ENCODE measurements at places on chromosomes 6 and 20.

DNA sequence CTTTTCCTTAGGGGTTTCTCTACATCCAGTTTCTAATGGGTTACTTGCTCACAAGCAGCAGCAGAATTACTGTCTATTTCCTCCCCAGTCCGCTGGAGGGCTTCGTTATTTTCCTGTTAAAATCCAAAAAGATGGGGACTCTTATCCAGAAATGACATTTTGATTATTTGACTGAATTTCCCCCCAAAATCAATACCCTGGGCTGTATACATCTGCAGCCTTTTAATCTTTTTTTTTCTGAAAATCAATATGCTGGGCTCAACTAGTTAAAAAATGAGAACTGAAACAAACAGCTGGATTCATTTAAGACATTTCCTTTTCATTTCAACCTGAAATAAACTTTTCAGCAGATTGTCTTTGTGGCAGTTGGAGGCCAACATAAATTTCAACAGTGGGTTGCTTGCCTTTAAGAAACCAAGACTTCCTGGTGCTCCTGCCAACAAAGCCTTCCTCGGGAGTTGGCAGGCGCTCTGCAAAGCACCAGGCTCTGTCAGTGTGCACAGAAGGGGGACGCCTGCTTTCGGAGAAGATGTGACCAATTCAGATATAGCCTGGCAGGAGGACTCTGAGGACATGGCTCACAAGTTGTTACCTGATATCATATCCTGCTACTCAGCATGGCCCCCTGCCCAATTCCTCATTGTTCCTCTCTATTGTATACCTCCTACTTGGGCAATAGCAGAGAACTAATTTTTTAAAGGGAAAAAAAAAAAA, 204.7 kb upstream of the ARG1 start:
- DNase-seq: no peak

GRCh38 chr6:84135291-84135690, 92.2 kb downstream of the CEP162 start:
- no peak for DNase-seq

- no peak for DNase-seq
Measured at GRCh38 chr6:122620428-122620827, 10.2 kb downstream of the PKIB start.

GRCh38 chr6:24831771-24832716, 33.3 kb upstream of the ARMH2 start:
- no peak for DNase-seq

DNA sequence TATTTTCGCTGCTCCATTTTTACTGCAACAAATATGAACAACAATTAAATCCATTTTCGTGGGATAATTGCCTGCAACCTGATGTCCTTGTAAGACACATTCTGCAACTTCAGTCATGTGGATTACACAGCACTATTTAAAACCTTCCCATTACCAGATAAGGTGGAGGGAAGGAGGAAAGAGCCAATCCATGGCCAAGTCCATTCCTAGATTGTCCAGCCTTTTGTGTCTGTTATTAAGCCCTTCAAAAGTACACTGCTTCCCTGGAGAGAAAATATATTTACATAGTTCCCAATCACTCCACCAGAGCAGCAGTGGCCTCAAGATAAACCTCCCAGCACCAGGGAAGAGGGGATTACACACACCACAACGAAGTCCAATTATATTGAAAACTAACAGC, 347.9 kb downstream of the CDH26 start:
- DNase-seq: no peak

DNA sequence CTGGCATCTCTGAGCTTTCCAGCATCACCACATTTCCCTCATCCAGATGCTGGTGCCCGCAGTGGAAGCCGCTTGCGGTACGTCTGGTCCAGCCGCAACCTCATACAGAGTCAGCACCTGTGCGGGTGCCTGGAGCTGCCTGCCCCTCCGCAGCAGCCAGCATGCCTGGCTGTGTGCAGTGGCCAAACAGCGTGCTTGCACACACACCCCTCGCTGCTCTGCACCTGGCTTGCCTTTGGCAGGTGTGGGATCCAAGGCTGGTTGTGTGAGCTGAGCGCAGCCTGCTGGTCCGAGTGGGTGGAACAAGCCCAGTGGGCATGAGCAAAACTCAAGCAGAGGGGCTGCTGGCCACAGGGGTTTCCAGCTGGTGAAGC, 3.1 kb upstream of the HINT3 start:
- DNase-seq: no peak

GRCh38 chr6:155315516-155315871, 1.2 kb upstream of the TFB1M start:
- DNase-seq: no peak

GRCh38 chr20:23687986-23688385, 852 bp downstream of the CST4 start:
- DNase-seq: no peak

- peak; percentile 46 for DNase-seq
Measured at GRCh38 chr6:152863618-152864326, 113.2 kb downstream of the VIP start.

- no peak for DNase-seq
Measured at GRCh38 chr6:27505209-27506027, 32.5 kb upstream of the ZNF184 start.

- DNase-seq: no peak
Measured at GRCh38 chr6:66561479-66561878, 854.5 kb upstream of the EYS start.
